Stimulated activated CD4-positive, alpha-beta T cell treated with anti-CD3 and anti-CD28 coated beads, Interleukin-12 subunit alpha, Interleukin-12 subunit beta, amount 100 ng/mL, for 4 hours (primary cell): ENCODE measurements at places on chromosomes 2 and 18.

GRCh38 chr18:47975105-47975504, 44.6 kb upstream of the SMAD2 start:
- DNase-seq: no peak

DNA sequence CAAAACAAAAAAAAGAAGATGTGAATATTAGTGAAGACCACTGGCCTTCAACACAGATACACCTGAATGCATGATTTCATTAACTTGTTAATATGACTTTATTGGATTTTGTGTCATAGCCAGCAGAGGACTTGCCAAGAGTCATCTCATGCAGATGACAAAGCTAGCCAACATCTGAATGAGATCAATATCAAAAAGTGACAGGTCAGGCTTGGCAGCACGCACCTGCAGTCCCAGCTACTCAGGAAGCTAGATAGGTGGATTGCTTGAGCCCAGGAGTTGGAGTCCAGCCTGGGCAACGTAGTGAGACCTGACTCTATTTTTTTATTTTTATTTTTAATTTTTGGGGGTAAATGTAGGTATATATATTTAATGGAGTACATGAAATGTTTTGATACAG, 54.5 kb upstream of the TGIF1 start:
- DNase-seq: no peak

DNA sequence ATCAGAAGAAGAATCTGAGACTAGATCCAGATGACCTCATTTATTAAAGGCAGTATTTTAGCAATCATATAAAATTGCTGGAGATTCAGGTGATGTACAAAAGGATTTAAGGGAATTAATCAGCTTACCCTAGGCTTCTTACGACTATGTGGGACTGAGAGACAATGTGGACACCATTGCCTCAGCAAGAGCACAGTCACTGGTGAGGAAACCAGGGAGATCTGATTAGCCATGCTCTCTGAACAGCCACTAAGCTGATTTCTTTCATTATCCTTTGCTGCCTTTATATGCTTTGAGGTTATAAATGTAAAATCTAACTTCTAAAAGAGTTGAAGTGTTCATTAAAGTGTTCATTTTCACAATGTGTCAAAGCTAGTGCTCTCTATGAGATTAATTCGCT, 22.7 kb upstream of the GULP1 start:
- no peak for DNase-seq

- no peak for DNase-seq
Observed at GRCh38 chr18:49857708-49858107, 44.4 kb upstream of the ACAA2 start.

- no peak for DNase-seq
Observed at GRCh38 chr2:101002562-101003277, 631 bp downstream of the RPL31 start.
